Activated CD8-positive, alpha-beta memory T cell treated with anti-CD3 and anti-CD28 coated beads, Interleukin-2, amount 10 ng/mL, durations not matched to agents 7 days and 5 days (primary cell): ENCODE measurements at places on chromosomes 6 and 20. TPM values are rescaled to one million over a fixed set of nuclear protein-coding genes. Genes with fewer than 3 reads are reported as not detected.

SLC22A7 gene
- total RNA-seq = not detected

DNA sequence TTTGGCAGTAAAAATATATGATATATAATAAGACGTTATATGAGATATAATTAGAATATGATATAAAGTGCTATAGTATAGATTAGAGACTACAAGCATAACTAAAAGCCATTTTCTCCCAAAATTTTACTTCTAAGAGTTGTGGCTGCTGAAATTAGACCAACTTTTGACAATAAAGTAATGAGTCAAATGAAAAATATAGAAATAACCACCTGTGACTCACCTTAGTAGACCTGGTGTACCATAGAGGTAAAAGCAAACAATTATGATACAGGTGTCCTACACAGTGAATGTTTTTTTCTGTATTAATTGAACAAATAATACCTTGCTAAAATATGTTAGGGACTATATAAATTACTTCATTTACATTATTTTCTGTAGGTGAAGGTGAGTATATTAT lies 482.9 kb upstream of the MAN1A1 start:
- DNase-seq = no peak

DNA sequence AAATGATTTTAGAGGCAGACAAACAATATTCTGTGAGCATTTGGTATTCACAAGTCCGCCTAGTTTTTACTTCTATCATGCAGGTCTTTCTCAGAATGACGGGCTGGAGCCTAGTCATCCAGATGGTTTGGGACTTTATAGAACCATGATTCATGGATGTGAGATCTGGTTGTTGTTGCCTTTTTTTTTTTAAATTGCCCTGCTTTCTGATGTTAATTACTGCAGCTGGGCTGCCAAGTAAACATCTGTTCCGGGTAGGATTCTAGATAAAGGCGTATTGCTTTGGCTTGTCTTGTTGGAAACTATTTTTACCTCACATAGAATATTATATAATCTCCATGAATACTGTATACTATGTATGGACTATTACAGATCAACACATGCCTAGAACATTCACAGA lies 58.1 kb downstream of the RNF217 start:
- no peak for DNase-seq

TRIM31 gene
- total RNA-seq = not detected

DNA sequence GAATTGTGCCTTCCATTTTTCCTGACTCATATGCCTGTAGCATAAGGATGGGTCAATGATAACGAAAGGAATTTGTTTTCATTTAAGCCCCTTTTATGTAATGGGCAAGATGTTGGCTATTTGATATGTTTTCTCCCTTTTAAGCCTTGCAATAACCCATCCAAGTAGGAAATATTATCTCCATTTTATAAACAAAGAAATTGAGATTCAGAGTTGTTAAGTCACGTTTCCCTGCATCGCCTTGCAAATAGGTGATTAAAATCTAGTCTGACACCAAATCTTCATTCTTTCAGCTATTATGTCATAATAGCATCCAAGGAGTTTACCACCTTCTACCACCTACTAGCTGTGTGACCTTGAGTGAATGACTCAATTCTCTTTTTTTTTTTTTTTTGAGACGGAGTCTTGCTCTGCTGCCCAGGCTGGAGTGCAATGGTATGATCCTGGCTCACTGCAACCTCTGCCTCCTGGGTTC lies 7.0 kb downstream of the HNF4A start:
- DNase-seq = no peak

DNA sequence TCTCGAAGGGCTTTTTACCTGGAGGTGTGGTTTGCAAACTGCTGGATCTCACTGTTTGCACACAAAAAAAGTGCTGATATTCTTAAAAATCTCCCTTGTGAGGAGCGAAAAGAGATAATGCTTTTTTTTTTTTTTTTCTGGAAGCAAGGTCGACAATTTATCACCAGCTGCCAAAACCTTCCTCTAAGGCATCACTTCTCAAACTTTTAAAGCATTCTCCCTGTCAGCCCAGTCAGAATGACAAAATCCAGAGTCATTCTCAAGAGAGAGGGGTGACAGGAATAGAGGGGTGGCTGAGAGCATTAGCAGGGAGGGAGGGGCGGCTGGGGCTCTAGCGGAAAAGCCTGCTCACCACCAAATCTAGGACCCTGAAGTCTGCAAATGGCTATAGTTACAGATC lies 137.2 kb upstream of the ARMC2 start:
- no peak for DNase-seq

HLA-B gene
- total RNA-seq = 4,786 TPM

GRCh38 chr6:132763269-132763668 lies 5.6 kb upstream of the VNN2 start:
- DNase-seq = peak; percentile 83

GRCh38 chr6:113978084-113978675 lies 7.2 kb upstream of the HDAC2 start:
- no peak for DNase-seq
